ENCODE measurements at places on chromosomes 5 and 9. TPM values are rescaled to one million over a fixed set of nuclear protein-coding genes. Genes with fewer than 3 reads are reported as not detected.

DNA sequence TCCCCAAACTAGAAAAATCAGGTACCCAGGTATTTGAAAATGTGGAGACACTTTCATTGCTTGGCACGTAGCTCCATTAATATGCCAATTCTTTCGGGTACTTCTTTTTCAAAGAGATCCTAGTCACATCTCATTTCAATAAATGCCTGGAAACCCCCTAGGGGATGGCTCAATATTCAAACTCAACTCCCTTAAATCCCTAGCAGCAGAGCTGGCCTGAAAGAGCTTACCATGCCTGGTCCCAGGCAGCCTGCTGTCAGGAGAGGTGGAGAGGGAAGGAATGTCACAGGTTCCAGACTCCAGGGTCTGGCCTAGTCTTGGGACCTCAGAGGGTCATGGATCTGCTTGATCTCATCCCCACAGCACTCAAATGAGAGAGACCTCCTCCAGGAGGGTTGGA, 187.1 kb downstream of the SPOCK1 start:
- no peak for DNase-seq
- H3K27ac ChIP-seq = no peak overlapping the region
- no peaks in the 10 kb centered on the region for H3K36me3 ChIP-seq
- no peaks in the 10 kb centered on the region for H3K27me3 ChIP-seq
- H3K4me3 ChIP-seq = no peak overlapping the region
- H3K4me1 ChIP-seq = peaks cover 7% of the 10 kb centered on the region

The OCLN gene
- total RNA-seq = 10.0 TPM

The SLC25A2 gene
- 0.39 TPM for total RNA-seq

GRCh38 chr9:82665324-82665723, 397.6 kb downstream of the RASEF start:
- DNase-seq = no peak
- no peak overlapping the region for H3K4me3 ChIP-seq
- H3K27me3 ChIP-seq = no peaks in the 10 kb centered on the region
- H3K4me1 ChIP-seq = peaks cover 5% of the 10 kb centered on the region
- H3K27ac ChIP-seq = no peak overlapping the region

GRCh38 chr9:121735065-121735792, 83.8 kb downstream of the DAB2IP start:
- DNase-seq = no peak
- H3K27ac ChIP-seq = no peak overlapping the region
- H3K36me3 ChIP-seq = peaks cover 14% of the 10 kb centered on the region
- peaks cover 62% of the 10 kb centered on the region for H3K4me1 ChIP-seq

All from spinal cord (tissue), 10 donors.